ENCODE measurements at places on chromosomes 6 and 20.

DNA sequence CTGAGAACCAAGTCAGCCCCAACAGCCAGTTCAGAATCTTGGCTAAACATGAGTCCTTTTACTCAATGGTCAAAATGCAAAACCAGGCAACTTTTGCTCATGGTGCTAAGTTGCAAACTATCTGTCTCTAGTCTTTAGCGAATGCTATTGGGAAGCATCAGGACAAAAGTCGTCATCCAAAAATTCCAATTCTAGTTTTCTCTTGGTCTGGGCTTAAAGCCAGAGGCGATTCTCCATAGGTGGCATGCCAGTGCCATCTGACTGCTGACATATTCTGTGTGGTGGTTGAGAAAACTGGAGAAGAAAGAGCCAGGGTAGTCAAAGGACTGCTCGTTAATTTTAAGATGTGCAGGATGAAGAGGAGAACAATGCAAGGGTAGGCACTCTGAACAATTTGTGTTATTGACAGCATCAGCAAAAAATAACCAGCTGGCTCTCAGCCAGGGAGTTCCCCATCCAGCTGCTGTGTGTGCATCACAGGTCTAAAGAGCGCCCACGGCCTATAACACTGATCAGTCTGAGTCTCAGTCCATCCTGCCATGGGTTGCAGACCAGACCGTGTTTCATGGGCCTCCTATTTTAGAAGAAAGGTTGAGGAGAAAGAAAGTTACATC, 313.6 kb downstream of the ALDH8A1 start:
- DNase-seq: no peak

DNA sequence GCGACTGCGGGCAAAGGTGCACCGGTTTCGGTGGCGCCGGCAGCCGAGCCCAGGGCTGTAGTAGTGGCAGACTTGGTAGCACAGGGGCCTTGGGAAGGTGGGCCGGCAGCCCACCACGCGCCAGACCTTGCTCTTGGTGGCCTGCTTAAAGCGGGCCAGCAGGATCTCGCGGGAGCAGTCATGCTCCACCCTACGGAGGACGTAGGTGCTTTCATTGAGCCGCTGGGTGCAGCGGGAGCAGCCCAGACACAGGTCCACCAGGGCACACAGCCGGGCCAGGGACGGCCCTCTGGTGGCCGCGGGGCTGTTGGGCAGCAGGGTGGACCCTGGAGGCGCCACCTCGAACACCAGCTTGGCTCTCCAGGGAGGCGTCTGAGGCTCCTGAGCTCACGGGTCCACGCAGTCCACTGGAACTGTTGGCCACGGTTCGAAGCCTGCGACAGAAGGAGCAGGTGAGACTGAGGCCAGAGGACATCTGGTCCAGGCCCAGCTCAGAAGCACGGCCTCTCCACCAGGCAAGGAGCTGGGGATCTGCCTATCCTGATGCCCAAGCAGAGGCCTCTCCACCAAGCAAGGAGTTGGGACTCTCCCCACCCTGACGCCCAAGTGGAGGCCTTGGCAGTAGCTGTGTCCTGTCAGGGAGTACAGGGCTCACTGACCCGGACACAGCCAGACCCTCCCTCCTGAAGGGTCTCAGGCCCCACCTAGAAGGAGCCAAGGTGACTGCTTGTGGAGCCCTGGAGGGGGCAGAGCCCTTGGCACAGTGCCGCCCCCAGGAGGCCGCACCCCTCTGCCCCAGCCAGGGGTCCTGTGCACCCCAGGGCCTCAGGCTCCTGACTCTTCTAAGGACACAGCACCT, 1.0 kb downstream of the HELZ2 start:
- DNase-seq: no peak

GRCh38 chr20:35014537-35014936, 58.9 kb downstream of the MYH7B start:
- DNase-seq: no peak

DNA sequence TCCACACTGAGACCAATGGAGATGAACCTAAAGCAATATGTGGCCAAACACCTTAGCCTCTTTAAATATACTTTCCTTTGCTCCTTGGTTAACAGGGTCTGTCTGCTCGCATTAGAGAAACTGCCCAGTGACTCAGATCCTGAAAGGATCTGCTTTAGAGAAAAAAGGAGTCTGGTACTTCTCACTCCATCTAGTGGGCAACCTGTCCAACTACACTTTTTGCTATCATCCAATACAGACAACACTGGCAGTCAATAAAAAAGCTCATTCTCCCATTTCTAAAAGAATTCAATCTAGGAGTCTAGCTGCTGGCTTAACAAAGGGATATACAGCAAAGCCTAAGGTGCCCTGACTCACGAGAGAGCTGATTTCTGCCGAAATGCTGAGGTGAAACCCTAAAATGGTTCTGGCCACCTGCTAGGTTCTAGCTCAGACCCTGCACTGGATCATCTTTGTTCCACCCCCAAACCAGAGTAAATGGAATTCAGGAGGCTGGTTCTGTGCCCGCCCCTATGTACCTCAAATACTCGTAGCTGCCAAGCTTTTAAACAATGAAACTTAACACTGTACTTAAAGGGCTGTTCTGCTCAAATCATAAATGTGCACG, 11.5 kb downstream of the GNL1 start:
- peak; percentile 81 for DNase-seq

- DNase-seq: no peak
These were observed 131.1 kb downstream of the VEGFA start for GRCh38 chr6:43900916-43901732.

DNA sequence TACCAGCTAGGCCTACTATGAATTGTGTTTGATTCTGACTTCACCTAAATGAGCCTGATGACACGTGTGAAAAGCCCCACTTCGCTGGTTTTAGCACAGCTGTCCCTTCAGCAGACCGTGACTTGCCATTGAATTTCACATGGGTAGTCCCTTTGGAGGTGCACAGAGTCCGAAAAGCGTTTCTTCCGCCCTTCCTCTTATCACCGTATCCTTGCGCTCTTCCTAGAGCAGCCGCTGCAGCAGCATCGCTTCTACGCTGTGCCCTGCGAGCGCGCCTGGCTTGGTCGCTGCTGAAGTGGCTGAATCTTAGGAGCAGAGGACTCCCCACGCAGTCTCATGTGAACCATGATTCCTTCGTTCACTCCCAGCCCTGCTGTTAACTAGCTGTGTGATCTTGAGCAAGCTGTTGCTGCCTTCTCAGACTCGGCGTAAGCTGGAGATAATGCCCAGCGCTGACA, 127.0 kb downstream of the PACRG start:
- no peak for DNase-seq

- no peak for DNase-seq
These were observed 3.3 kb upstream of the PACSIN1 start for GRCh38 chr6:34462551-34462971.

DNA sequence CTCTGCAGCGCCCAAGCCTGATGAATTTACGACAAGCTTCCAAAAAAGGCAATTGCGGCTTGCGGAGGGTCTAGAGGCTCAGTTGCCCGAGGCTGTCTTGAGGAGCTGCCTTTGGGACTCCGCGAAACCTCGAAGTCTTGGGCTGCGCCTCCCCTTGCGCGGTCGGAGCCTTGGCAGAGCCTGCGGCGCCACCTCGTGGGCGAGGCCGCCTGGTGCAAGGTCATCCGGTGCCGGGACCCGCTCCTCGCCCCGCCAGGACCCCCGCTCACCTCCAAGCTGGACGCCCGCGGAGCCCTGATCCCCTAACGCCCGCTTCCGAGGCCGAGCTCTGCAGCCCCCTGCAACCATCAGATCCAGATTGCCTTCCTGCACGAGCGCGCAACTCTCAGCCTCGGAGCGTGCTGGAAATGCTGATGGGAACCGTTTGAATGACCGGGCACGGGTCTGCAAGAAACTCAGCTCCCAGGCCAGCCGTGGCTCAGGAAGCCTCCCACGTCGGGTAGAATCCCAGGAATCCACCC, 14.9 kb upstream of the FAM210B start:
- peak; percentile 18 for DNase-seq

GRCh38 chr6:41187924-41188886, 12.7 kb downstream of the TREML2 start:
- DNase-seq: no peak

DNA sequence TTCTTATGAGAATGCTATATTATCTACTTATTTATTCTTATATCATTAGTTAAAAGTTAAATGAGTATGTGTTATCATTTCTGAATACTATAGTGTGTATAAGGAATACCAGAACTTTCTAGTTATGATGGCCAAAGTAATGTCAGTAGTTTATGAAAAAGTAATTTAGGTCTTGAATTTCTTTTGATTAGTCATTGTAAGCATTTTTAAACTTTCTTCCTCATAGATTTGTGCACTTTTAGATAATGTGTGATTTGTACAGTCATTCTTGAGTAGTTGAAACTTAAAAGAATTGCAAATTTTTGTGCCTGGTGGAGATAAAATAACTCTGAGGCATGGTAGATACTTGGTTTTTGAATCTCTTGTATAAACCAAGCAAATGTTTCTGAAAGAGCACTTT, 311.3 kb downstream of the CDKAL1 start:
- no peak for DNase-seq

DNA sequence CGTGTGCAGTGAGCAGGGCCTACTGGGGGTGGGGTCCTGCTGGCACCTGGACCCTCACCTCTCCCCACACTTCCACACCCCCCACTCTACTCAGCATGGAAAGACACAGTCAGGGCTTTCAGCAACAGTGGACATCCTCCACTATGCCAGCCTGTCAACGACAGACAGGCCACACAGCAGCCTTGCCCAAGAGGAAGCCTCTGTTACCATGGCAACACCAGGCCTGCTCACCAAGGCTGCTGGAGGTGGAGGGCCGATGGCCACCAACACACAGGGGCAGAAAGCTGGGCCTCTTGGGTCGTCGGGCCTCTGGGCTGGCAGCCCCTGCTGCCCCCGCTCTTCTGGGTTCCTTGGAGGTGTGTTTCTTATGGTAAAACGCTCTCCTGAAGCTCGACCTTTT, 13.6 kb downstream of the BNIP5 start:
- DNase-seq: no peak

DNA sequence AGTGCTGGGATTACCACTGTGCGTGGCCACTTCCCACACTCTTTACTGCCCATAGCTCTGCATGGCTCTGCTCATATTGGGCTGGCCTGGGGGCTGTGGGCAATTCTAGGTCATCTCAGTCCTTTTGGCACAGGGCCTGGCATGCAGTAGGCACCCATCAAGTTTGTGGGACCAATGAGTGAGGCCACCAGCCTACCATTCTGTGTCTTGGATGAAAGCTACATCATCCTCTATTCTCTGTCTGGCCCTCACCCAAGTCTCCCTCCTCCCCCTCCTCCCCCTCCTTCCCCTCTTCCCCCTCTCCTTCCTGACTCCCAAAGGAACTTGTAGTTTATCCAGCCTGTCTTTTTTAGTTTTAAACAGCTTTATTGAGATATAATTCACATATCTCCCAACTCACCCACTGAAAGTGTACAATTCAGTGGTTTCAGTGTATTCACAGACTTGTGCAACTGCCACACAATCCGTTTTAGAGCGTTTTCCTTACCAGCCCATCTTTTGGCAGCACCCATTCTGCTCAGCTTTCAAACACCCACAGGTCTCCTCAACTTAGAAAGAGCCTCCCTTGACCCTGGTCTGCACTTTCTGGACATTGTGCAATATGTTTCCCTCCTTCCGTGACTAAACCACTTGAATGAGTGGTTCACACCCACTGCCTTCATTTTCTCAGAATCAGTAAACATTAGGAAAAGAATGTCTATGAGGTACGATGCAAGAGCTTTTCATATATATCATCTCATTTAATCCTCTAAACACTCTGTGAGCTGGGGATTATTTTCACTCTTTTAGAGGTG, 21.5 kb upstream of the MRPS18A start:
- DNase-seq: peak; percentile 28

- peak; percentile 97 for DNase-seq
These were observed 59.5 kb downstream of the NINL start for GRCh38 chr20:25525867-25526266.

GRCh38 chr20:6081236-6081635, 27.4 kb upstream of the LRRN4 start:
- peak; percentile 47 for DNase-seq

DNA sequence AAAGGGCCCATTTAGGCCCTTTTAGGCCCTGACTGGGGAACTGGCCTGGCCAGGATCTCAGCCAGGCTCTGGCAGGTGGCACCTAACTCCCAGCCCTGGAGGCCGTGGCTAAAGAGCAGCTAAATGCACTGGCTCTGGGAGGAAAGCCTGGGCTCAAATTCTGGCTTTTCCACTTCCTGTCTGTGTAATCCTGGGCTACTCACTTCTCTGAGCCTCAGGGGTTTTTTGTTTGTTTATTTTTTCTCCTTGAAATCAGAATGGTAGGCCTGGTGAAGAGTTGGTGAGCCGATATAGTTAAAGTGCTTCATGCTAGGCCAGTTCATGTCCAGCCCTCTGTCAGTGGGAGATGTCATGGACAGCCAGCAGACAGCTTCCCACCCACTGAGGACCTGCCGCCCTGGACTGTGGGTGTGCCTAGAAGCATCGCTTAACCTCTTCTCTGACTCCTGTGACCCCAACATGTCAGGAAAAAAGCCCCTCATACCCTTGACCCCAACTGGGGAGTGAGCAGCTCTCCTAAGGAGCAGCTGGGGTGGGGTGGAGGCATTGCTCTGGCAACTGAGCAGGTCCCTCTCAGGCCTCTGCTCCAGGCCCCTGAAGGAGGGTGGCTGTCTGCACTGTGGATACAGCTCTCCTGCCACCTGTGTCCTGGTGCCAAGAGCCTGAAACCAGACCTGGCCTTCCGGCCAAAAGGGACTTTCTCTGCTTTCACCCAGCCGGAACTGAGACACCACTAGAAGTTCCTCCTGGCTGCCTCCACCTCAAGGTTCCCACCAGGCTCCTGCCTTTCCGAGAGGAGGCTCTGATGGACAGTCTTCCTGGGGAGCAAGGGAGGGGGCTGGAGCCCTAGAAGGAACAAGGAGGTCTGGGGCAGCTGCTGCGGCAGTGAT, 57.2 kb upstream of the MYL9 start:
- DNase-seq: peak; percentile 72

GRCh38 chr6:31075528-31075927, 36.8 kb downstream of the C6orf15 start:
- peak; percentile 80 for DNase-seq

GRCh38 chr6:146905181-146905704, 299.0 kb upstream of the STXBP5 start:
- DNase-seq: peak; percentile 85

DNA sequence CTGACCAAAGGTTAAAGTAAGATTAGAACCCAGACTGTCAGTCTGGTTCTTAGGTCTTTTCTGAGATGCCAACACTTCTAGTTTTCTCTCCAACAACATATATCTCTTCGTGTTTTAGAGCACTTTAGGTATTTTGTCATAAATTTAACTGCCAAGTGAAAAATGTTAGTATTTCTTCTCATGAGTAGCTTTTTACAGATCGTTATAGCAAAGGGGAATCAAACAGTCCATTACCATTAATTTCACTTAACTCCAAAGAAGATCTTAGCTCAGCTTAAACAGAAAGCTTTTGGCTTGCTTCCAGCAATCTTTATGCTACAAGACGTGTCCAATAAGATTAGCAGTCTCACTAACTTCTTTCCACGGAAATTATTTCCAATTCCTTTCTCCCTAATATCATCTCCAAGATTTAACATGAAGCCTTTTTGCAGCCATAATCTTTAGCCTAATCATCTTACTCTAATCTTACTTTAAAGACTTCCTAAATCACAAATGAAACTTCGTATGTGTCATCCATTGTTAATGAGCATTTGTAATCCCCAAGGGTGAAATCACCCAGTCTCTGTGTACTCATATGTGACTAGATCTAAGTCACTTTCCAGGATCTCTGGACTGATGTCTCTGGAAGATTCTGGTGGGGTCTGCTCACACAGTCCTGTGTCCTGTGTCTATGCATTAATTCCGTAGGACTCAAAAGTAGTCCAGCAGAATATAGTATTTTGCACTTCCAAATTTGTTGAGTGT, 38.7 kb downstream of the MOXD1 start:
- DNase-seq: peak; percentile 9

- no peak for DNase-seq
These were observed 107.3 kb downstream of the UST start for GRCh38 chr6:148854096-148854495.

GRCh38 chr6:150549007-150549406, 50.7 kb upstream of the PLEKHG1 start:
- DNase-seq: no peak

All from HFFc6 (cell line).